ENCODE measurements at places on chromosomes 1 and 21. TPM values are rescaled to one million over a fixed set of nuclear protein-coding genes. Genes with fewer than 3 reads are reported as not detected.

The DMBX1 gene
- not detected for total RNA-seq

The SHE gene
- 2.0 TPM for total RNA-seq

The KIF17 gene
- 10.2 TPM for total RNA-seq

The CBR3 gene
- total RNA-seq, result 1.6 TPM

The OR2T2 gene
- not detected for total RNA-seq

The VSIG8 gene
- not detected for total RNA-seq

The GALE gene
- 26.1 TPM for total RNA-seq

The LAMTOR2 gene
- total RNA-seq, result 36.3 TPM

The VANGL2 gene
- 11.0 TPM for total RNA-seq

The OLFM3 gene
- 28.9 TPM for total RNA-seq

The KPRP gene
- not detected for total RNA-seq

The NEGR1 gene
- 78.7 TPM for total RNA-seq

Measured in frontal cortex (tissue), 4 donors.